ENCODE measurements at places on chromosomes 3 and 15.

GRCh38 chr15:94272251-94272898, 41.0 kb downstream of the MCTP2 start:
- DNase-seq: no peak

GRCh38 chr15:40695469-40695890, 506 bp downstream of the RAD51 start:
- peak; percentile 40 for DNase-seq

DNA sequence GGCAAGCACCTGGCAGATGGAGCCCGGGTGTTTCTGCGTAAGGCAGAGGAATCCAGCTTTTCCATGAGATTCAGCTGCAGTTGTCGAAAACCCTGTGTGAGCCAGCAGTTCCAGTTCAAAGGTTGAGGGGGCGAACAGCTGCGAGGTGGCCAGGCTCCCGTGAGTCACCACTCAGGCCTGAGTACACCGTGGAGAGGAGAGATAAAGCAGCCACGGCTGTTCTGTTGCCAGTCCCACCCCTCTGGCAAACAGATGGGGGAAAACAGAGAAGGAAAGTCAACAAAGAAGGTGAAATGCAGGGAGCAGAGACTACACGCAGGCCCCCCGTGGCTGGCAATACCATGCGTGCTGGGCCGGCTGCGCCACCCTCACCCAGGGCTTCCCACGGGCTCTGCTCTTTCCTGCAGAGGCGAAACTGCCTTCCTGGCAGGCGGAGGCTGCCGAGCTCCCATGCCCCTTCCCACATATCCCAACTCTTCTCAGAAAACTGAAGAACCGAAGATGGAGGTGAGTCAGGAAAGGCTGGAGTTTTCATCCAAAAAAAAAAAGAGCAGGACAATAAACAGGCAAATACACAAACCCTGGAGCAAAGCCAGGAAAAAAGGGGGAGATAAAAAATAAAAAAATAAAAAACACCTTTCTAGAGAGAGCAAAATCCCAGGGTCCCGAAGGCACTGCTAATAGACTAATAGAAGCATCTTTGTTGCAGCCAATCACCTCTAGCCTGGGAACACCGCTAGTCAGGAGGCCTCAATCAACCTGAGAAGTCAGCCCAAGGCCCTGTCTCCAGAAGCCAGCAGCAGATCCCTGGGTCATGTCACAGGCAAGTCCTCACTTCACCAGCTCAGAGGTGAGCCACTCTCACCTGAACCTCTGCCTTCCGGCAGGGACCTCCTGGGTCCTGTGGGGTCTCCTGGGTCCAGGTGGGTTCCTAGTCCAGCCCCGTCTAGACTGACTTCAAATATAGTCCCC, 37.7 kb downstream of the FAM174B start:
- peak; percentile 79 for DNase-seq

DNA sequence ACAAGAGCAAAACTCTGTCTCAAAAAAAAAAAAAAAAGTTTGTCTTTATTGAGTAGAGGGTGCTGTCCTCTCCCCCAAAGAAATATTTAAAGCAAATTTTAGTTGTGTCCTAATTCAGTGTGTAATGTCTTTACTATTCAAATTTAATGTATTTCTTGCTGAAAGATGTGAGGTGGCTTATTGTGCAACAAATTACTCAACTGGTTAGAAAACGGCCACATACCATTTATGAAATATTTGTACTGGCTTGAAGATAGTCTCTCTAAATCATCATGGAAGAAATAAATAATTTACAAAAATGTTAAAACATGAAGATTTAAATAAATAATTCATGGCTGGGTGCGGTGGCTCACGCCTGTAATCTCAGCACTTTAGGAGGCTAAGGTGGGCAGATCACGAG, 63.0 kb downstream of the SLTM start:
- DNase-seq: no peak

- no peak for DNase-seq
Observed at GRCh38 chr3:46984591-46985459, 5.4 kb downstream of the NBEAL2 start.

DNA sequence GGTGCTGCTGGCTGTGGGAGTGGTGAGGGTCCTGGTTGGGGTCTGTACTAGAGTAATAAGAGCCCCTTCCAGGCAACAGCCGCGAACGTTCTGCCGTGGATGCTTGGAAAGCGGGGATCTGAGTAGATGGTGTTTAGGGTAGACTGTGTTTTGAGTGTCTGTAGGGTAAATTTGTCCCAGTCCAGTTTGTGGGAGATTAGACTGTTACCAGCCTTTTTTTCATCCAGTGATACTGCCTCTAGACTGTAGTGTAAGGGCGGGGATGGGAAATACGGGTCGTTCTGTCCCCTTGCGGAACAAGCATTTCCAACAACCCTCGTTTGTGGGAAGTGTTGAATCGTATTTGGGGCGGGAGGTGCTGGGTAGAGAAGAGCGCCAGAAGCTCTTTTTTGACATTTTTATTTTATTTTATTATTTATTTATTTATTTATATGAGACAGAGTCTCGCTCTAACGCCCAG, 424 bp downstream of the HAUS2 start:
- no peak for DNase-seq
